Activated T-helper 1 cell treated with anti-CD3 and anti-CD28 coated beads, Interleukin-2, amount 50 U/mL, for 16 hours (primary cell): ENCODE measurements at places on chromosomes 12 and 14.

- DNase-seq = no peak
These were observed 31.5 kb downstream of the CFL2 start for GRCh38 chr14:34682787-34683321.

DNA sequence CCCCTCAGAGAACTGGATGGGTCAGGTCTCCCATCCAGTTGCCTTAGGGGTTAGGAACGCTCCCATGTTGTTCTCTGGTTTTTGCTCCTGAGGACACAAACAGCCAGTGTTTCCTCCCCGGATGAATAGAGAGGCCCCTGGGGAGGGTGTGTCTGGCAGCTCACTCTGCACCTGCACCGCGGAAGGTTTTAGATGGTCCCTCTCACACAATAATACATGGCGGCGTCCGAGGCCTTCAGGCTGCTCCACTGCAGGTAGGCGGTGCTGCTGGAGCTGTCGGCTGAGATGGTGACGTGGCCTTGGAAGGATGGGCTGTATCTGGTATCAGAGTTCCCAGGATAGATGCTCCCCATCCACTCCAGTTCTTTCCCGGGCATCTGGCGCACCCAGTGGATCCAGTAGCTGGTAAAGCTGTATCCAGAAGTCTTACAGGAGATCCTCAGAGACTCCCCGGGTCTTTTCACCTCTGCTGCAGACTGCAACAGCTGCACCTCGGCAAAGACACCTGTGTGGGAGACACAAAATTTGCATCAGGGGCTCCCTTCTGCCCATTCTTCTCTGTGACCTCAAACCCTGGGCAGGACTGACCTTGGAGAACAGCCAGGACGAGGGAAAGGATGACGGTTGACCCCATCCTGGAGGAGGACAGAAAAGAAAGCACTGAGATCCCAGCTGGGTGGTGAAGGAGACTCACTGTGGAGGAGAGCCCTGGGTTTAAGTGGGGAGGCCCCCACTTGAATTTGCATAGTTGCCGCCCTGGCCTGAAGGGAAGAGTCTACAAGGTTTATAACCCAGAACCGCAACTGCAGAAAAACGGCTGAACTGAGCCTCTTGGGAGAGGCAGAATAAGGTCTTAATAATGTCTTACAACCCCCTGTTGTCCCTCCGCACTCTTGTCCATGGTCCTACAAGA lies 1324.8 kb downstream of the TMEM121 start:
- no peak for DNase-seq

- DNase-seq = no peak
These were observed 105.0 kb downstream of the PPP2R5E start for GRCh38 chr14:63438065-63438757.

GRCh38 chr12:76041406-76041805 lies 9.8 kb upstream of the PHLDA1 start:
- DNase-seq = no peak

DNA sequence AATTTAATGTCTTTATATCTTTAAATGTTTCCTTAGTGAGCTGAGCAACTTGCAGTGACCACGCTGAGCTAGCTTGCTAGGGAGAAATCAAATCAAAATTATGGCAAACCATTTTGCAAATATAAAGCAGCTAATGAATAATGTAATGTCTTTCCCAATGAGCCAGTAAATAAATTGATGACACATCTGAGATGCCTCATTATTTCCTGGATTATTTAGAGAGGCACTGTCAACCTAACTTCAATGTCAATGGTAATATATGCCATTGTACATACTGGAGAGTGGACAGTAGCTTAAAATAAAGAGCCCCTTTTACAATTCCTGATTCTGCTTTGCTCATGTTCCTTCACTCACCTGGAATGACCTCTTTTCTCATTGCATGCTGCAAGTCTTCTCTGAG lies 182.6 kb downstream of the PHLDA1 start:
- no peak for DNase-seq

DNA sequence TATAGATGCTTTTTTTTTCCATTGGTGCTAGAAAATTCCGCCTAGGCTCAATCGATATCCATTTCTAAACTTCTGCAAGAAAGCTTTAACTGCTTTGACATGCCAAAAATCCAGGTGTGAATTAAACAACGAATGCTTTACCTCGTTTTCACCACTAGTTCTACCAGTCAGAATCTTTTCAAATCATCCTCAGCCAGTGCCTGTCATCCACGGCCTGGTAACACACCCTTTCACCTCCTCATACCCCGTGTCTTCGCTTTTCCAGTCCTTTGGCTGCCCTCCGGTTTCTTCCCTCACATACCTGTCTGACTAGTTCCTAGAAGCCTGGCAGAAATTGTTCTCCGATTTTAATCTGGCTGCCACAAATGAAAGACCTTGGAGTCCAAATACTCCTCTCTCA lies 1.4 kb upstream of the PHC1 start:
- DNase-seq = no peak

DNA sequence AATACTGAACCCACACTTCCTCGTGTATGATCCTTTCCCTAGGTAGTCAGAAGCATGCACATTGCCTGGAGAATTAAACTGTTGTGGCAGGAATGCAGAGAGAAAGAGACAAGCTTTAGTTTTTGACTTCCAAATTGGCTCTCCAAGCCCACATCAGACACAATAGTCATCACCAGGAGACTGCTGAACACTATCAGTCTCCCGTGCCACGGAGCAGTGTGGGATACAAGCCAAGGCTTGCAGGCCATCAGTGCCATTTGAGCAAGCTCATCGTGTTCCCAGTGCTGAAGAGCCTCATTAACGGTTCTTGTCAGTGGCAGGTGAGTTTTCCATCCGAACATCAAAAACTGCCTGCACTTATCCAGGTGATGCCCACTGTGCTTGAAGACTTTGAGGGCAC lies 410.8 kb downstream of the NAV3 start:
- no peak for DNase-seq
